ENCODE measurements at places on chromosomes 2 and 18. TPM values are rescaled to one million over a fixed set of nuclear protein-coding genes. Genes with fewer than 3 reads are reported as not detected.

DNA sequence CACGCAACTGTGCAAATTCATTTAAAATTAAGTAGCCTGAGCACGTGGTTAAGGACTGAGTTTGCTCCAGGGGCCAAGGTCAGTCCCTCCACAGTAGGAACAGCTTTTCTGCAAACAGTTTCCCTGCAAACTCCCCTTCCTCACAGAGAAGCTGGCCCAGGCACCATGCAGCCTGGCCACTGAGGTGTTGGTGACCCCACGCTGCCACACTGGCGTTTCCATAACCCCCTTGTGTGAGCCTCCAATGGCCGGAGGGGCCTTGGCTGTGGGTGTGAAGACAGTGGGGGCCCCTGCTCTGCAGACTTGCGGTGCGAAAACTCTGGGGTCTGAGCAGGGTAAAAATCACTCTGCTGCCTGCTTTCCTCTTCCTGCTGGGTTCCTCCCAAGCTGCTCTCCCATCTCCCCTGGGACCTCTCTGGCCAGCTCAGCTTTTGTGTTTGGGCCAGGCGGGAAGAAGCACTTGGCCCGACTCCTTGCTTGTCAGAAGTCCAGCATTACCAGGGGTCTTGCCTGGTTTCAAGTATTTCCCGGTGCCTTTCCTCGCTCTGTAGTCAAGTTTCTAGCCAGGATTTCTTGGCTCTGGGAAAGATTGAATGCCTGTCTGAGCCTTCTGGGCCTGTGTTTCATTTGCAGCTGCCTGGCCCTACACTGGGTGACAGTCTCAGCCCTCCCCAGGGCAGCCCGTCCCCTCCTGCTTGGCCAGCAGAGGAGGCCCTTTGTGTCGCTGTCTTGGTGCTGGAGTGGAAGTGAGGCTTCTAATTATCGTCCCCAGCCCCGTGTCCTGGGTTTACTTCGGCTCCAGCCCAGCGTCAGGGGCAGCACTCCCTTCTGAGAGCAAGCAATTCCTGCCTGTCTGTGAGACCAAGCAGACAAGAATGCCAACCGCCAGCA, 131.4 kb upstream of the SLC1A4 start:
- H3K4me1 ChIP-seq = peaks cover 27% of the 10 kb centered on the region
- no peak overlapping the region for H3K4me3 ChIP-seq
- H3K27ac ChIP-seq = peak overlapping the region; percentile 78
- H3K27me3 ChIP-seq = no peaks in the 10 kb centered on the region
- DNase-seq = peak; percentile 85

HOXD13 gene
- not detected for total RNA-seq

- H3K27ac ChIP-seq = no peak overlapping the region
- no peak overlapping the region for H3K4me3 ChIP-seq
- no peaks in the 10 kb centered on the region for H3K4me1 ChIP-seq
- no peak for DNase-seq
- no peaks in the 10 kb centered on the region for H3K27me3 ChIP-seq
These were observed 197.5 kb downstream of the SCG2 start for GRCh38 chr2:223404616-223405015.

GRCh38 chr2:233428438-233428837, 74.1 kb downstream of the DGKD start:
- no peak overlapping the region for H3K27ac ChIP-seq
- H3K4me1 ChIP-seq = no peaks in the 10 kb centered on the region
- H3K4me3 ChIP-seq = no peak overlapping the region
- no peaks in the 10 kb centered on the region for H3K27me3 ChIP-seq
- H3K36me3 ChIP-seq = no peaks in the 10 kb centered on the region

- no peaks in the 10 kb centered on the region for H3K36me3 ChIP-seq
- no peak overlapping the region for H3K27ac ChIP-seq
- H3K4me1 ChIP-seq = no peaks in the 10 kb centered on the region
These were observed 2.3 kb downstream of the RFTN2 start for GRCh38 chr2:197673106-197673505.

DNA sequence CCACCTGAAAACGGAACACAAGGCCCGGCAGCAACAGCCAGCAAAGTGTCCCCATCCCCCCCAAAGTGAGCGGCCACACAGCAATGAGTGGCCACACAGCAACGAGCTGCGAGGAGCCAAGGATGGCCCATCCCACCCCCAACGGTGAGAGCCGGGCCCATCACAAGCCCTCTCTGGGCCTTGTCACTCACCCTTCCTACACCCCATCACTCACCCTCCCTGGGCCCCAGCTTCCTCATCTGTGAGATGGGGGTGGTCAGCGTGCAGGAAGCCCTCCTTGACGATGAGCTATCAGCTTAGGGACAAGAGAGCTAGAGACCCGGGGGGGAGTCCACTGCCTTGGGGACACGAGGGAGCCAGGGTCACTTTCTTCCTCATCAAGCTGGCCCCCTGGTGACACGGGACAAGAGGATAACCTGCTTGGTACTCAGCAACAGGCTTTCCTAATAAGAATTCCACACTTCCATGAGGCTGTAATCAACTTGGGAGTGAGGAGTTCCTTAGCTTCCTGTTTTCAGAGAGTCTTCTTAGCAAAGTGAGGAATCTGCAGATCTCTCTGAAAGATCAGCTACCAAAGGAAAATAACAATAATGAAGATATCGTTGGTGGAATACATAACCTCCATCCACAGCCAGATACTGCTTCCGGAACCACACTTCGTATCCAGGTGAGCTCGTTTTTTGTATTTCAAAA, 92.8 kb downstream of the HDAC4 start:
- no peaks in the 10 kb centered on the region for H3K36me3 ChIP-seq
- peak overlapping the region; percentile 5 for H3K4me3 ChIP-seq
- peak overlapping the region; percentile 66 for H3K27ac ChIP-seq
- H3K4me1 ChIP-seq = peaks cover 18% of the 10 kb centered on the region
- no peak for DNase-seq
- no peaks in the 10 kb centered on the region for H3K27me3 ChIP-seq

GRCh38 chr2:148538375-148538774, 106.2 kb upstream of the EPC2 start:
- H3K27me3 ChIP-seq = no peaks in the 10 kb centered on the region
- H3K4me3 ChIP-seq = no peak overlapping the region

THOC1 gene
- 33.9 TPM for total RNA-seq

- H3K27ac ChIP-seq = no peak overlapping the region
- H3K4me1 ChIP-seq = no peaks in the 10 kb centered on the region
- DNase-seq = peak; percentile 1
- no peaks in the 10 kb centered on the region for H3K36me3 ChIP-seq
- no peak overlapping the region for H3K4me3 ChIP-seq
- H3K27me3 ChIP-seq = no peaks in the 10 kb centered on the region
These were observed 322.2 kb downstream of the ZNF804A start for GRCh38 chr2:184920451-184920965.

DNA sequence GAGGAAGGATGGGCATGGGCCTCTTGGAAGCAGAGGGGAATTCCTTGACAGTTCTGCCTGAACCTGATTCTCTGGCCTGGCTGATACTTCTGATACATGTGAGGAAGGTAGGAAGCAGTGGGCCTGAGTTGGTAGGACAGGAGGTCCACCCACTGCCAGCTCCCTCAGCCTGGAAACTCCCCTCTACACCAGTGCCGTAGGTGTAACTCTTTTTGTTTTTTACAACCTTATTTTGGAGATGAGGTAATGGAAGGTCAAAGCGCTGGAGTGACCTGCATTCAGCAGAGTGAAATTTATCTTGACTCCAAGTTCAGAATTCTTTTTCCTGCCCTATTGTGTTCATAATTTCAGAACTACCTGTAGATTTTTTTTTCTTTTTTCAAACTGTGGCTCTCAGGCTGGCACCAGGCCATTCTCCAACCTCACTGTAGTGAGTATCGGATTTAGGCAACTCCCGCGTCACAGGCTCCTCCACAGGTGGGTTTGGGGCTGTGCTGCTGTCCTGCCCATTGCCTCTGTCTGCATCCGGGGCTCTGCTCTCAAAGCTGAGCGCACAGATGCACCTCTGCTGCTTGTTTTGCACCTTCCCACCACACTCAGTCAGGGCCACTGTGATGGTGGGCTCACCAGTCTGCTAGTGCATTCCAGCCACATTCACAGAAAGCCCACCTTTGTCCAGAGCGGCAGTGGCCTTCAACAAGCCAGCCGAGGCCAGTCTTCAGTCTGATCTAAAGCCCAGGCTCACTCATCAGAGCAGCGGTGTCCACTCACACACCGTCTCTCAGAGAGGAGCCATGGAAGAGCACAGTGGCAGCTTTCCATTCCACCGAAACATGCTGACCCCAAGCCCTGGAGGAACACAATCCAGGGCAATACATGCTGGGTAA, 87.2 kb downstream of the UXS1 start:
- H3K36me3 ChIP-seq = no peaks in the 10 kb centered on the region
- H3K4me1 ChIP-seq = no peaks in the 10 kb centered on the region
- H3K27me3 ChIP-seq = no peaks in the 10 kb centered on the region

- no peaks in the 10 kb centered on the region for H3K4me1 ChIP-seq
- peaks cover 3% of the 10 kb centered on the region for H3K36me3 ChIP-seq
- H3K4me3 ChIP-seq = no peak overlapping the region
- H3K27me3 ChIP-seq = no peaks in the 10 kb centered on the region
- no peak for DNase-seq
These were observed 56.0 kb upstream of the NFU1 start for GRCh38 chr2:69493268-69493667.

DNA sequence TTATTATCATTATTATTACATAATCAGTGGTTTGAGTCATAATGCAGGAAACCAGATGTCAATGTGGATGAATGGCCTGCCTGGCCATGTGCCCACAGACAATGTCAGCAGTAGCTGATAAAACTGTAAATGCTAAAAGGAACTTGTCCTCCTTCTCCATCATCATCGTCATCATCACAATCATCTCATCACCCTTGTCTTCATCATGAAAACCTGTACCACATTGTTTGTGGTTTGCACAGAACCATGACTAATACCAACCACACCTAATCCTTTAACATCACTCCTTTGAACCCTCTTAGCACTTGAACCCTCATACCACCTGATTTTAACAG, 96.0 kb downstream of the HNMT start:
- no peak overlapping the region for H3K4me3 ChIP-seq
- DNase-seq = peak; percentile 94
- H3K27me3 ChIP-seq = no peaks in the 10 kb centered on the region
- no peaks in the 10 kb centered on the region for H3K36me3 ChIP-seq
- H3K4me1 ChIP-seq = no peaks in the 10 kb centered on the region

GALR1 gene
- not detected for total RNA-seq

- no peaks in the 10 kb centered on the region for H3K36me3 ChIP-seq
- peak overlapping the region; percentile 71 for H3K27ac ChIP-seq
- H3K27me3 ChIP-seq = no peaks in the 10 kb centered on the region
- H3K4me3 ChIP-seq = no peak overlapping the region
- peaks cover 20% of the 10 kb centered on the region for H3K4me1 ChIP-seq
These were observed 26.6 kb upstream of the MAP3K20 start for GRCh38 chr2:173048897-173049661.

- no peaks in the 10 kb centered on the region for H3K4me1 ChIP-seq
- H3K4me3 ChIP-seq = no peak overlapping the region
- no peak overlapping the region for H3K27ac ChIP-seq
- no peaks in the 10 kb centered on the region for H3K36me3 ChIP-seq
- no peak for DNase-seq
These were observed 81.2 kb downstream of the INSIG2 start for GRCh38 chr2:118169359-118170005.

OR6B2 gene
- not detected for total RNA-seq

GKN2 gene
- total RNA-seq = not detected

- H3K4me1 ChIP-seq = no peaks in the 10 kb centered on the region
- no peak for DNase-seq
- no peak overlapping the region for H3K4me3 ChIP-seq
- no peak overlapping the region for H3K27ac ChIP-seq
- no peaks in the 10 kb centered on the region for H3K36me3 ChIP-seq
These were observed 789.9 kb downstream of the CBLN2 start for GRCh38 chr18:71754246-71754645.
